Stimulated activated naive CD4-positive, alpha-beta T cell treated with Interleukin-2 at 50 U/mL for 16 hours (primary cell): ENCODE measurements at places on chromosomes 2 and 18.

- no peak for DNase-seq
Observed at GRCh38 chr2:237896507-237896892, 37.1 kb downstream of the RAMP1 start.

DNA sequence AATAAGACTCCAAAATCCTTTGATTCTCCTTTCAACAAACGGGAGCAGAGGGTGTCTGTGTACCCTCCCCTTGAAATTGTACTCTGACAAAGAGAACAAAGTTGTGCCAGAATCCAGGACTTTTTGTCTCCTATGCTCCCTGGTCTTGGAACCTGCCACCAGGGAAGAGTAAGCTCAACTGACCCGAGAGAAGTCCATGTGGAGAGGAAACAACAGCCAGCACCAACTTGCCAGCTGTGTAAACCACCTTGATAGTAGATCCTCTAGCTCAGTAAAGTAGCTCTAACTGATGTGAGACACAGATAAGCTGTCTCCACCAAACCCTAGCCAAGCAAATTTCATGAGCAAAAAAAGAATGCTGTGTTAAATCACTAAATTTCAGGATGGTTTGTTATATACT, 46.9 kb downstream of the LNPK start:
- DNase-seq, result no peak

DNA sequence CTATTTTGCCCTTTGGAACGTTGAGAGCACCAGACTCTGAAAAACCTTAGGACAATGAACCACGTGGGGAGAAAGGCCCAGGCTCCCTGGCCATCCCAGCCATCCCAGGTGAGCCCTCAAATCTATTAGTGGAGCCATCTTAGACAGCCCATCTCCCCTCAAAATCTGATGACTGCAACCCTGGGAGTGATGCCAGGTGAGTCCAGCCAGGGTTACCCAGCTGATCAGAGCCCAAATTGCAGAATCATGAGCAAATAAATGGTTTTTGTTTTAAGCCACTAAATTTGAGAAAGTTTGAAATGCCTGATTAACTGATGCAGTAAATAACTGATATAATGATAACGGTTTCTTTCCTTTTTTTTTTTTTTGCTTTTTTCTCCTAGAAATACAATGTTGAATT, 242.4 kb downstream of the GCA start:
- DNase-seq, result no peak

DNA sequence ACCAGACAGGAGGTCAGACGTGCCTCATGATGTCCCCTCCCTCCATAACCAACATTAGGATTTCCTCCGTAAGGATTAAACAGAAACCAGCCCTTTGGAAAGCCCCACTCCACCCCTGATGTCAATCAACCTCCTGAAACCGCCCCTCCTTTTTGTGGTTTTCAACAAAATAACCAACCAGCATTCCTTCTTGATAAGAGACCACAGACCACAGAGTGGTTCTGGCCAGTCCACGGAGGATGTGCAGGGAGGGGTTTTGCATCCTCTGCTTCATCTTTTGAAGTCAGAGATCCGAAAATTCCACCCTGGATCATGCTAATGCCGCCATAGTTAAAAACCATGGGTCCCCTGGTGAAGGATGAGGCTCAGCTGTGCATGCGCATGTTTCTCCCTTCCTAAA, 180.0 kb upstream of the CCDC150 start:
- DNase-seq, result no peak

GRCh38 chr18:36850527-36851201, 21.7 kb downstream of the KIAA1328 start:
- no peak for DNase-seq

DNA sequence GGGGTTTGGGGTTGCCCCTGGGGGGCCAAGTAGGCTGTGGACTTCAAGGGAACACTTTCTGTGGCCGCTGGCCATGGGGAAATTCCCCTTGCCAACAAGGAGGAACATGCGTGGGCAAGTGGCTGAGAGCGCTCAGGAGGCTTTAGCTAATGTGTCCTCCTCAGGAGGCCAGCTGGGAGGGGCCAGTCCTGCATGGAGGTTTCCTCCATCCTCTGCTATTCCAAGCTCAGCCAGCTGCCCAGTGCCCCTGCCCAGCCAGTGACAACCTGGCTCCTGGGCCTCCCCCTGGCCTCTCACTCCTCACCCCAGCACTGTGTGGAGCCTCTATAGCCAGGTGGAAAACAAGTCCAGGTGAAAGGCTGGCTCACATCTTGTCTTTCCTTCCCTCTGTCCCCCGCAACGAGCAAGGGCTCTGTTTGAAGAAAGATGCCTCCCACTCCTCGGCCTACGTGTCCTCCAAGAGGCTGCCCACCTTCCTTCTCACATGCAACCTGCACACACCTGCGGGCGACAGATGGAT, 64.4 kb upstream of the DAPL1 start:
- no peak for DNase-seq

- DNase-seq, result peak; percentile 39
Observed at GRCh38 chr18:77899972-77900754, 650.5 kb downstream of the GALR1 start.

DNA sequence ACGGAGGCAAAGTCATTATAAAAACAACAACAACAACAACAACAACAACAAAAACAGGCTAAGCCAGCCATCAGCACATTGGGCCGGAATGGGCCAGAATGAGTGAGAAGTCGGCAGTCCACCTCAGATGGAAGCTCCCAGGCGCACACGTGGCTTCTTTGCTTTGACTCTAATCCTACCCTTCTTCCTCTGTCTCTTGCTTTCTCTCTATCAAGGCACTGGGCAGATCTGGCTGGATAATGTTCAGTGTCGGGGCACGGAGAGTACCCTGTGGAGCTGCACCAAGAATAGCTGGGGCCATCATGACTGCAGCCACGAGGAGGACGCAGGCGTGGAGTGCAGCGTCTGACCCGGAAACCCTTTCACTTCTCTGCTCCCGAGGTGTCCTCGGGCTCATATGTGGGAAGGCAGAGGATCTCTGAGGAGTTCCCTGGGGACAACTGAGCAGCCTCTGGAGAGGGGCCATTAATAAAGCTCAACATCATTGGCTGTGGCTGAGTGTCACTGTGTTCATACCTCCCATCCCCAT, 52.2 kb downstream of the MARCO start:
- DNase-seq, result no peak
